CD8-positive, alpha-beta T cell (primary cell): ENCODE measurements at places on chromosomes 12 and 14. TPM values are rescaled to one million over a fixed set of nuclear protein-coding genes. Genes with fewer than 3 reads are reported as not detected.

PDZRN4 gene
- total RNA-seq, result not detected

LRRK2 gene
- total RNA-seq, result 0.27 TPM

KLRB1 gene
- total RNA-seq, result 62.0 TPM

DNA sequence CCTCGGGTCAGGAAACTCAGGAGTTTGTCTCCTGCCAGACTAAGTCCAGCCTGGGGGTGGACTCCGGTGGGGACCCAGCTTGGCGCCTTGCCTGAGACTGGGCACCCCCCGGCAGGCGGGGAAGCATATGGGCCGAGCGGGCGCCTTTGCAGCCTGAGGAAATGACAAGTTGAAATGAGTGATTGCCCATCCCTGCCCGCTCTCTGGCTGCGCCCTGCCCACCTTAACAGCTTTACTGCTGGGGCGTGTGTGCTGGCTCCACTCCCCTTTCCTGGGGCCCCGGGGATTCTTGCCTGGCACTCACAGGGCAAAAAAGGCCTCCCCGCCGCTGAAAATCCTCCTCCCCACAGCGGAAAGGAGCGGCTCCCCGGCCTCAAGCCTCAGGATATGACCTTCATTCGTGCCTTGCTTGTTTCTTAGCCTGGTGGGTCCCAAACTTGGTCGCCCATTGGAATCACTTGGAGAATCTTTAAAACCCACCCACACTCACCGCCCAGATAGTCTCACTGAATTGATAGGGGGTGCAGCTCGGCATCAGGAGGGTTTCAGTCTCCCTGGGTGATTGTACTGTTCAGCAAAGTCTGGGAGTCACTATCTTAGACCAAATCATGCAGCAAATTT is 1.5 kb downstream of the RFLNA start:
- DNase-seq, result no peak

GRCh38 chr12:11669348-11669747 is 19.9 kb downstream of the ETV6 start:
- no peak for DNase-seq
